ENCODE measurements at places on chromosomes 2 and 18.

- no peak for DNase-seq
These were observed 92.4 kb downstream of the INPP5D start for GRCh38 chr2:233152541-233152940.

- DNase-seq, result no peak
These were observed 438.4 kb upstream of the KLHL29 start for GRCh38 chr2:22946553-22946952.

GRCh38 chr18:9428301-9428706 lies 47.0 kb upstream of the RALBP1 start:
- no peak for DNase-seq

GRCh38 chr2:103402944-103403343 lies 641.1 kb downstream of the TMEM182 start:
- DNase-seq, result no peak

- no peak for DNase-seq
These were observed 18.2 kb downstream of the IWS1 start for GRCh38 chr2:127508023-127508630.

GRCh38 chr18:63273222-63273927 lies 46.2 kb downstream of the BCL2 start:
- no peak for DNase-seq

- no peak for DNase-seq
These were observed 30.4 kb upstream of the RAB6D start for GRCh38 chr2:131394147-131394931.

DNA sequence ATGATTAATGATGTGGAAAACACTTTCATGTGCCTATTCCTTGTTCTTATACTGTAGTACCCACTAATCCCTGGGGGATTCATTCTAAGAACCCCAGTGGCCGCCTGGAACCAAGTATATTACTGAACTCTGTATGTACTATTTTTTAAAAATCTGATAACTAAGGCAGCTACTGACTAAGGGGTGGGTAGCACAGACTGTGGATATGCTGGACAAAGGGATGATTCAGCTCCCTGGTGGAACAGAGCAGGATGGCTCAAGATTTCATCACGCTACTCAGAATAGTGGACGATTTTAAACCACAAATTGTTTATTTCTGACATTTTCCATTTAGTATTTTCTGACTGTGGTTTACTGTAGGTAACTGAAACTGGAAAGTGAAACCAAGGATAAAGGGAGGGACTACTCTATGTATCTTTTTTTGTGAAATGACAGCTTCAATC lies 41.8 kb upstream of the CDC42EP3 start:
- no peak for DNase-seq

- DNase-seq, result no peak
These were observed 175.0 kb downstream of the ALPK2 start for GRCh38 chr18:58453913-58454317.

DNA sequence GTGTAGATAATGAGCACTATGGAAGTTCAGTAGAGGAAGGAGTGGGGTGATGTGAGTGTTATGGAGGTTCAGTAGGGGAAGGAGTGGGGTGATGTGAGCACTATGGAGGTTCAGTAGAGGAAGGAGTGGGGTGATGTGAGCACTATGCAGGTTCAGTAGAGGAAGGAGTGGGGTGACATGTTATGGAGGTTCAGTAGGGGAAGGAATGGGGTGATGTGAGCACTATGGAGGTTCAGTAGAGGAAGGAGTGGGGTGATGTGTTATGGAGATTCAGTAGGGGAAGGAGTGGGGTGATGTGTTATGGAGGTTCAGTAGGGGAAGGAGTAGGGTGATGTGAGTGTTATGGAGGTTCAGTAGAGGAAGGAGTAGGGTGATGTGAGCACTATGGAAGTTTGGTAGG lies 116.3 kb upstream of the SMAD7 start:
- no peak for DNase-seq

DNA sequence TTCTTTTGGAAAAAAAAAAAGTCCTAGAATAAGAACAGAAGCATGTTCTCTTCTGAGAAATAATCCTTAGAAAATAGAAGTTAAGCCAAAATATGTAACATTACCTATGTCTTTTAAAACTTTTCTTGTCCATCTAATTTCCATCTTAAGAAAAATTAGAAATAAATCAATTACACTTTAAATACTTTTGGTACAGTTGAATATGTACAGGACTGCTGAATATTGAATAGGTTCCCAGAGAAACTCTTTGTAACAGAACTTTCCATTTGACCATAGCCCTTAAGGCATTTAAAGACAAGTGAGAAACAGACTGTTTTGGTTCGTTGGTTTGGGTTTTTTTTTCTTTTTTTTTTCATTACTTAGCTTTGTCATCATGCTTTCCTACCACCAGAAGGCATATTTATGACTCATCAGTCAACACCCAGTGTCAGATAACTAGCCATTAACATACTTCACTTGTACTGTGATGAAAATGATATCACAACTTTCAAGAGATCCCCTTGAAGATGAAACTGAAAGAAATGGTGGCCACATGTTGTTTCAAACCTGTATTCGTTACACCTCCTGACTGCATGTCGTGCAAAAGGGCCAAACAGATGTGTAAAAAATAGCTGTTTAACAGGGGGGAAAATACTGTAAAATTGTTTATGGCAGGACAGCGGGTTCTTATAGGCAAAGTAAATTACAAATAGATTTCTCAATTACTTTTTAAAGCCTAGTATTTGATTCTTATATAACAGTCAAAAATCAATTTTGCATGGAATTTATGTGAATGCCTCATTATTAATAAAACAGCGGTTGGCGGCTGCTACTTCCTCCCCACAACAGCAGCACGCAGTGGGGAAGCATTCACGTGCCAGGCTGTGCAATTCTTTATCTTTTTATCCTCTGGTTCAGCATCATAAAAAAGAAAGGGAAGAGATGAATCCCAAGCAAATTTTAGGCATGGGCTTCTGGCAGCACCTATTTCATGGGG lies 280.7 kb upstream of the HNRNPA3 start:
- DNase-seq, result no peak

DNA sequence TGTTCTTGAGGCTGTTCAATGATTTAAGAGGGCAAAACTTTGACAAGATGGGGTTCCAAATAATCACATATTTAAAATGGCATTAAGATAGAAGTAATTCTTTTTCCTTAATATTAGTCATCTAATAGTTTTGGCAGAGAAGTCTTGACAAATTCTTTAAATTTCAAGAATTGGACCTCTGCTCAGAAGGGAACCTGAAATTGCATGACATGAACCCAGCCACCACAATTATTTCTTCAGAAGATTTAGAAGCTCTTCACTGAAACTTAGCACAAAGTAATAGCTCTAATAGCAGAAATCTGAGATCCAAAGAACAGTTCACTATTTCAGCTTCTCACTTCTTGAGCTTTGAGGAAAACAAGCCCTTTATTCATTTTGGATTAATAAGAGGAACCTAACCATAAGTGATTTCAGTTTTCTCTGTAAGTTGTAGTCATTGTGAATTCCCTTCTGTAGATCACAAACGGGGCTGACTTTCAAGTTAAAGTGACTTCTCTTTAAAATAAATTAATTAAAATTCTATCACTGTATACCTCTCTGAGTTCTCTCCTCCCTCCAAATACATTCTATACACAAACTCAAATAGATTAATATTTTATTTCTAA lies 100.6 kb upstream of the ITGA4 start:
- no peak for DNase-seq

DNA sequence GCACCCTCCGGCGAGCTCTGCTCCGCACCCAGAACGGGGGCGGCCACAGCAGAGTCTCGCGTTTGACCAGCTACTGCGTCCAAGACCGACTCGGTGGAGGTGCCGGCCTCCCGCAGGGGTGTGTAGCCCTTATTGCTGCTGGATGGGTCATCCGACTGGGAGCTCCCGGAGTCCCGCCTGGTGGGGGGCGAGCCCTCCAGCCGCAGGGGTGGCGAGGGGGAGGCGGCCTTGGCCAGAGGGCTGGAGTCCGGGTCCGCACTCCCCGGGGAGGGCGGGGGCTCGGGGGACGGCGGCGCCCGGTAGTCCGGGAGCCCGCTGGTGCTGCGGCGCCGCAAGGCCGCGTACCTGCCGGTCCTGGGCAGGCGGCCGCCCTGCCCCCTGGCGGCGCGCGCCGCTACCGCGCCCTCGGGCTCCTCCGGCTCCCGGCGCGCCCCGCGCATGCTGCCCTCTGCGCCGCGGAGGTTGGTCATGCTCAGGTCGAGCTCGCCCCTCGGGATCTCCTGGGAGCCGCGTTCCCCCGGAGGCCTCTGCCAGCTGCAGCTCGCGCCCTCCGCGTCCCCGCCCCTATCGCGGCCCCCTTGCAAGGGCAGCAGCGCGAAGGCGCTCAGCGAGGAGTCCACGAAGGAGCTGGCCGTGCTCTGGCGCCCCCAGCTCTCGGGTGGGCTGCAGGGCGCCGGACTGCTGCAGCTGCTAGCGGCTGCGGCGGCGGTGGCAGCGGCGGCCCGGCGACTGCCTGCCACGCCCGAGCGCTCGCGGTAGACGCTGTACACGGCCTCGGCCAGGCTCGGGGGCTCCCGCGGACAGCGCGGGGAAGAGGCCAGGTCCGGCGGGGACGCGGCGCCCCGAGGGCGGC lies 4.8 kb downstream of the TMEM200C start:
- DNase-seq, result peak; percentile 3

All from stimulated activated CD4-positive, alpha-beta T cell treated with anti-CD3 and anti-CD28 coated beads, TNF-alpha, amount 100 ng/mL, for 4 hours (primary cell).